Tongue (tissue), 3 donors: ENCODE measurements at places on chromosomes 6 and 20.

- DNase-seq = no peak
These were observed 482.7 kb upstream of the CITED2 start for GRCh38 chr6:139857143-139857542.

- peak; percentile 22 for DNase-seq
These were observed 308.9 kb downstream of the DHX35 start for GRCh38 chr20:39270837-39271604.

- peak; percentile 3 for DNase-seq
These were observed 463 bp upstream of the HLA-DMB start for GRCh38 chr6:32941214-32941768.

- DNase-seq = no peak
These were observed 7.1 kb downstream of the OVOL2 start for GRCh38 chr20:18050628-18051027.

GRCh38 chr6:16841241-16841640 is 80.0 kb upstream of the ATXN1 start:
- no peak for DNase-seq

DNA sequence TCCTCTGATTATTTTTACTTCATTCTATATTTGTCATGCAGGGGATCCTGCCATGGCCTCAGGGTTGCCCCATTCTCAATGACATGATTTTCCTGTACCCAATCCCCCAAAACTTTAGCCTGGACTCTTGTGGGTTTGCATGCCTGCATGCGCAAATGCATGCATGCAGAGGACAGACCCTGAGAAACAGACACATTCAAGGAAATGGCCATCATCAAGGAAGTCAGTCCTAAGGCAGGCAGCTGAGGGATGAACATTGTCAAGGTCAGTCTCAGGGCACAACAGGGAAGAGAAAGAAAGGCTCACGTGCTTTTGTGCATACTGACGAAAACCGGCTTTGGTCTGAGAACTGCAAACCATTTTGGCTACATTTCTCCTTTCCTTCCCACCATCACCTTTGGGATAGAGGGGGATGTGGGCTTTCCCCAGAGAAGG is 13.1 kb downstream of the NEDD9 start:
- DNase-seq = no peak

DNA sequence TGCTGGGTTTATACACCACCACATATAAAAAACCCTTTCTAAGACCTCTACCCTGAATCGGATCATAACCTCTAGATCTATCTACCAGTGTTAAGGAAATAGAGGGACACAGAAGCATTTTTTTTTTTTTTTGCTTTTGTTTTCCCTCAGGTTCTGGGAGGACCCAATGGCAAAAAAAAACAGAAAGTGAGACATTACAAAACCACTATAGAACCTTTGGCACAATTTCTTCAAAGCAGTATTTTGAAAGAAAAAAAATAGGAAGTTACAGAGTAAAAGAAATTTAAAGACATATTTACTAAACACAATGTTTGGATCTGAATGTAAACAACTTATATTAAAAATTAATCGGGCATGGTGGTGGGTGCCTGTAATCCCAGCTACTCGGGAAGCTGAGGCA is 1258.7 kb upstream of the GJE1 start:
- no peak for DNase-seq

- no peak for DNase-seq
These were observed 61.3 kb downstream of the ANKRD6 start for GRCh38 chr6:89494131-89494793.

GRCh38 chr20:5357946-5358345 is 41.2 kb upstream of the PROKR2 start:
- no peak for DNase-seq

GRCh38 chr20:16364320-16364687 is 208.9 kb downstream of the KIF16B start:
- no peak for DNase-seq

- no peak for DNase-seq
These were observed 22.8 kb upstream of the MEI4 start for GRCh38 chr6:77630014-77630413.

GRCh38 chr6:81487489-81487888 is 265.0 kb downstream of the TENT5A start:
- no peak for DNase-seq

DNA sequence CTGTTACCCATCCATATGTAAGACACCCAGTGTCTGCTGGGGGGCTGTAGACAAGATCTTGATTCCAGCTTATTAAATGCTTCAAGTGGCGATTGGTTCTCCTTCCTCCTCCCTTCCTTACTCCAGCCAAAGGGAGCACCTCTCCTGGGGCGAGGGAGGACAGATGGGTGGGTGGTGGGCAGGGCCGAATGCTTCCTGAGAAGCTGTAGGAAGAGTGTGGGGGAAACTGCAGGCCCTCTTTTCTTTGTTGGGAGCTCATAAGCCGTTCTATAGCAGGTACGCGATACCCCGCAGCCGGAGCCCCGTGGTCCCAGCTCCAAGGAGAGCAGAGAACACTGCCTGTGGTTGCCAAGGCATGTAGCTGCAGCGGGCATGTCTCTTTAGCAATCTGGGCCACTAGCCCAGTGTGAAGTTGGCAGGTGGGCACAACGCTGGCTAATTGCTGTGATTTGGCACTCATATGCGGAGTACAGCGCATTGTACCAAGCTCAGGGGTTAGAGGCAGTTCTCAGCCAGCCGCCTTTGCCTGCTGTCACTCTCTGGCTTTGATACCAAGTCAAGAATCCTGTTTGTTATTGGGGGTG is 14.7 kb upstream of the KCNG1 start:
- no peak for DNase-seq

GRCh38 chr6:134983823-134984222 is 33.9 kb upstream of the ALDH8A1 start:
- no peak for DNase-seq

DNA sequence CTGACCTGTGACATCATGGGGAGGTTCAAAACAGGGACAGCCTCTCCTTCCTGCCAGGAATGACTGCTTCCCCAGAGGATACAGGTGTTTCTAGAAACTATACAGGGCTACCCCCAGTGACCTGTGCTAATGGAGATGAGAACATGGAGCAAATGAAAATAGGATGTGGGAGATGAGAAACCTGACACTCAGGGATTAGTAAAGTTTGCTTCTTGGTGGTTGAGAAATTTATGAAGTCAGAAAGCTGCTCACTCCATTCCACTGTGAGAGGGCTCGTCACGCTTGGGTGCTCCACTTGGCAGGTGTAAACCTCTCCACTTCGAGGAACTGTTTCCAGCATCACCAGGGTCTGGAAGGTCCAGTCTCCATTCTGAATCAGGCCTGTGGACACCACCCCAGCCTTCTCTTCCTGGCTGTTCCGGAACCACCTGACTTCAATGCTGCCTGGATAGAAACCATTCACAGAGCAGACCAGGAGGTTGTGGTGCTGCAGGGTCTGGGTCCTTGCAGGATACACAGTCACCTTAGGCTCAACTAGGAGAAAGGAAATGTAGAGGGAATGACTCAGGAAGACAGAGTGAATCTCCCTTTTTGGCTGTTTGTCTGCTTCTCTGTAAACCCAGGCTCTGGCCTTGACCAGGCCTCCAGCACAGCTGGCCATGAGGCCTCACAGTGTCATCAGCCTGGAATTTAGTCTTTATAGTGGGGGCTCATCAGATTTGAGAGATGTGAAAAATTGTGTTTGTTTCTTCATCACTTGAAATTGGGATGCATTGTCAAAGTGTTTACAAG is 10.8 kb downstream of the HLA-DRB5 start:
- no peak for DNase-seq

DNA sequence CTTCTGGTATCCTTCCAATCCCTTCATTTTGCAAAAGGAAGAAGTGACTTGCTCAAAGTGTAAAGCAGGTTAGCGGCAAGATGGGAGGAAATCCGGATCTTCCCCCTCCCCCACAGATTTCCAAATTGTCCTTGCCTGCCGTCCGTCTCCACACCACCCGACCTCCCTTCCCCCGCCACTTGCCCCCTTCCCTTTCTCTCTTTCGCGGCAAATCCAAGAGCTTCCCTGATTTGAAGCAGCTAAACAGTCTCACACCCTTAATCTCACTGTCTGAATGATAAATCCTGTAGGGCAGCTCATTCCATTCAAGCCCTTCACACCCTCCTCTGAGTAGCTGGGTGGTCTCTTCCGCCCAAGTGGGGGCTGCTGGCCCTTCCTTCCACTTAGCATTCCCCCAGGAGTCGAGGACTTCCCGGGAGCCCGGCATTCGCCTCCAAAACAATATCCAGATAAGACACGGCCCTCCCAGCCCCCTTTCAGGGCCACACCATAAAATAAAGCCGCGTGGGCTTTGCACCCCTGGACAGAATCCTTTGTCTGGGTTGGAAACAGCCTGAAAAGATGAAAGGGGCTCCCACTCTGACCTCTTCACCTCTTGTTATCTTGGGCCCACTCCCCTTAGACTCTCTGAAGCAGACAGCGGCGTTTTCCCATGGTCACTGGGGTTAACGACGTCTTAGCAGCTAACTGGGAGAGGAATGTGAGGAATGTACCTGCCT is 44.0 kb upstream of the PIM1 start:
- DNase-seq = peak; percentile 50

GRCh38 chr20:25007491-25008305 is 15.1 kb upstream of the APMAP start:
- no peak for DNase-seq

DNA sequence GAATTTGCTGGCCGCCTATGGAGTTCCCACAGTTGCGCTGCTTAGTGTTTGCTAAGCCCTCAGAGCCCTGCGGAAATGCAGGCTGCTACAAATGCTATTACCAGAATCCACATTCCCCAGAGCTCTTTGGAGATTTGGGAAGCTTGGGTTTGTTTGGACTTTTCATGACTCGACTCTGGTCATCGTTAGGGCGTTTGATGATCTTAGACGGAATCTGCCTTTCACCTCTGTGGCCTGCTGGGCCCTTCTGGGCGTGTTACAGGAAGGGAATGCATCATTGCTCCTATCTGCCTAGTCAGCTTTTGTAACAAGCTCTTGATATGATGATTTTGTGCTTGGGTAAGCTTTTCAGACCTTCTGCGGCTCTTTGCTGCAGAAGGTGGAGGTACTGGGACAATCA is 50.8 kb downstream of the EYA2 start:
- no peak for DNase-seq

- DNase-seq = no peak
These were observed 105.8 kb downstream of the SLC35B3 start for GRCh38 chr6:8329562-8329961.

DNA sequence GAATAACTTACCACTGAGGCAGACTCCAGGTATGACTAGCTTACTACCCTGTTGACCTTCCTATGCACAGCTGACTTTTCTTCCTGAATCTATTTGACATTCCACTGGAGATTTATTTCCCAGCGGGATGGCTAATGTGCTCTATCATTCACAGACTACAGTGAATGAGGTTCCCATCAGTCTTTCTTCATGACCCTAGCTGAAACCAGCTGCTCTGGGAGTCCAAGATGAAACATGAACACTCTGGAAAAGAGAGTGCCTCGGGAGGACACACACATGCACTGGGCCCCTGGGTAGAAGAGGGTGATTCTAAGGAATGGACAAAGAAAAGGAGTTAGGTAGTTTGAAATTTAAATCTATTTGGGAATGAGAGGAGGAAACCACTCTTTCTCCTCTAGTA is 82.6 kb upstream of the DST start:
- DNase-seq = no peak

- no peak for DNase-seq
These were observed 41.7 kb downstream of the SLC23A2 start for GRCh38 chr20:4959592-4959991.

DNA sequence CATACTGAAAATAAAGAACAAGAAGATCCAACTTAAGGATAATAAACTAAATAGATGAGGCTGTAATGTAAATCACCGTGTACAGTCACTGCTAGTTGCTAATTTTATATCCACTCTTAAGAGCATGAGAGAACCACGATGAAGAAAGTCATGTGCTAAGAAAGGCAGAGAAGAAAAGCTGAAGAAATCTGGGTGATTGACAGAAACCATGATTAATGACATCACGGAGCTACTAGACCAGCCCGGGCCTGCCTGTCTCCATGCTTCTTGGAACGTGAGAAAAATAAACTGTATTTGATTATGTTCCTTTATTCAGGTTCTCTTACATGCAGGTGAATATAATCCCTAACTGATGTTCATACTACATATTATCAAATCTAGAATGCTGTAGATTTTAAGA is 84.2 kb upstream of the E2F3 start:
- DNase-seq = no peak

DNA sequence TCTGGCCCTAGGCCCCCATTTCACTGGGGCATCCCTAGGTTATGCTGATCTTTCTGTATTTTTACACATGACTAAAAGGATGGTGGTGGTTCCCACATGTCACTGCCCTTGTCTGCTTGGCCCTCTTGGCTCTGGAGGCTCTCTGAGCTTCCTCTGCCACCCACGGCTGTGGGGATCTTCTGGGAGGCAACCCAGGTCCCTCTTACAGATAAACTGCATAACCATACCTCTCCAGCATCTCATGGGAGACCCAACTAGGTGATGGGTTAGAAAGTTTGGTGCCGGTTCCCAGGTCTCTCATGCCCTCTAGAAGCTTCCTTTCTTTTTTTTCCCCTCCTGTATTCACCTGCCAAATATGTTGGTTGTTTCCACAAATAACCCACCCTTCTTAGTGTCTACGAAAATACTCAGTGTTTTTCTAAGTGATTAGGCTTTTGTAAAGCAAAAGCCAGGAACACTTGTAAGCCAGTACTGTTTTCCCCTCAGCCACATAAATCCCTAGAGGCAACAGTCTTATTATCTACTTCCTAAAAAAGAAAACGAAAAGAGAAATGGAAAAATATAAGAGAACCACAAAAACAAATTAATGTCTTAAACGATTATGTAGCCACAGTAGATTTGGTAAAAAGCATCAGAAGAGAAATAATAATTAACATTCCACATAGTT is 71.7 kb upstream of the SMLR1 start:
- DNase-seq = no peak

- no peak for DNase-seq
These were observed 21.3 kb downstream of the ZNF341 start for GRCh38 chr20:33753143-33753542.

DNA sequence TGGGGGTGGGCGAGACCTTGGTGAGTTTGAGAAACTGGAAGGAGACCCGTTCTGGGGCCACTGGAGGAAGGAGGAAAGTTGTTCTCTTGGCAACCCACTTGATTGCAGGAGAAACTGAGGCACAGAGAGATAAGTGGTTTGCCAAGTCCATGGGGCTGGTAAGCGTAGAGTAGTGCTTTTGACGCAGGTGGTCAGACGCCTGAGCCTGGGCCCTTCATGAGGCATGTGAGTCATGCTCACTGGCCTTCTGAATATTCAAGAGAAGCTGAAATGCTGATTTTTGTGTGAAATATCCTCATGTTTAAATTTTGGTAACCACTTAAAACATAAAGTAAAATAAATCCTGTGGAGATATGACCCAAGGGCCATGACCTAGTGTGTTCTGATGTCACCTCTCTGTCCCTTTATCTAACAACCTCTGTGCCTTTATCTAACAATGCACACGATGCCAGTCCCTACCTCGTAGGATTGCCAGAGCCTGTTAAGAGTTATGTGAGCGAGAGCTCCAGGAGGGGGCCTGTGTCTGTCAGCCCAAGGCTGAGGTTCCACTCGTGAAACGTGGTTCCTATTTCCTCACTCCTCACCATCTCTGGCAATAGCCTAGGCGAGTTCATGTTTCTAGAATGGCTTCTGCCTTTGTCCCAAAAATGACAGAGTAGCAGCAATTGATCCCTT is 32.8 kb upstream of the PMEPA1 start:
- no peak for DNase-seq
